ENCODE measurements at places on chromosomes 2 and 18.

DNA sequence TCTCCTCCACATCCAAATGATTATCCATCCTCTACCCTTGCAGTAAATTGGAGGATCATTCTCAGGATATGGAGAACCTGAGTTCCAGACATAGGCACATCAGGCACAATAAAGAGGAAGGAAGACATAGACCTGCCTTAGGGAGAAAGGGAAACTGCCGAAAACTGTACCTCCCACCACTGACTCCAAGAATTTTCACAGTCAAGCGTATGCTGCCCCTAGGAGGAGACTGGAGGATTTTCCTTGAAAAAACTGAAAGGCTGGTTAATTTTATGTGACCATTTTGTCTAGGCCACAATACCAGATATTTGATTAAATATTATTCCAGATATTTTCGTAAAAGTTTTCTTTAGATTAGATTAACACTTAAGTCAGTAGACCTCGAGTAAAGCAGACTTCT, 638.5 kb upstream of the PKDCC start:
- DNase-seq = no peak

GRCh38 chr2:19786408-19787058, 115.2 kb downstream of the TTC32 start:
- DNase-seq = no peak

- no peak for DNase-seq
These were observed 158.4 kb downstream of the SP3 start for GRCh38 chr2:173806761-173807160.

DNA sequence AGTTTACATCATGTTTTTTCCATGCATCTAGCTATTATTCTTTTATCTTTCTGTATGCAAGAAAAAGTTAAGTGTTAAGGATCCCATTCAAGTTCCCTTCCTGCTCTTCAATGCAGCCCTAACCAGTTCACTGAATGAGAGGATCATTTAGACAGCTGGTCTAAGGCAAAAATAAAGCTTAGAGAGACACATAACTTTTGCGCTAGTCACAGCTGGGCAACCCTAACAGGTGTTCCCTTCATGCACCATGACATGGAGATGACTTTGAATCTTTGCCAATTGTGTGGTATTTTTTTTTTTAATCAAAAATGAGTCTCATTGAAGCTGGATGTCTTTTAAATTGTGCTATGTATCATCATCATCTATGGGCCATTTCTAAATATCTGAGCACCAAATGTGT, 393.8 kb upstream of the CYRIA start:
- DNase-seq = no peak

DNA sequence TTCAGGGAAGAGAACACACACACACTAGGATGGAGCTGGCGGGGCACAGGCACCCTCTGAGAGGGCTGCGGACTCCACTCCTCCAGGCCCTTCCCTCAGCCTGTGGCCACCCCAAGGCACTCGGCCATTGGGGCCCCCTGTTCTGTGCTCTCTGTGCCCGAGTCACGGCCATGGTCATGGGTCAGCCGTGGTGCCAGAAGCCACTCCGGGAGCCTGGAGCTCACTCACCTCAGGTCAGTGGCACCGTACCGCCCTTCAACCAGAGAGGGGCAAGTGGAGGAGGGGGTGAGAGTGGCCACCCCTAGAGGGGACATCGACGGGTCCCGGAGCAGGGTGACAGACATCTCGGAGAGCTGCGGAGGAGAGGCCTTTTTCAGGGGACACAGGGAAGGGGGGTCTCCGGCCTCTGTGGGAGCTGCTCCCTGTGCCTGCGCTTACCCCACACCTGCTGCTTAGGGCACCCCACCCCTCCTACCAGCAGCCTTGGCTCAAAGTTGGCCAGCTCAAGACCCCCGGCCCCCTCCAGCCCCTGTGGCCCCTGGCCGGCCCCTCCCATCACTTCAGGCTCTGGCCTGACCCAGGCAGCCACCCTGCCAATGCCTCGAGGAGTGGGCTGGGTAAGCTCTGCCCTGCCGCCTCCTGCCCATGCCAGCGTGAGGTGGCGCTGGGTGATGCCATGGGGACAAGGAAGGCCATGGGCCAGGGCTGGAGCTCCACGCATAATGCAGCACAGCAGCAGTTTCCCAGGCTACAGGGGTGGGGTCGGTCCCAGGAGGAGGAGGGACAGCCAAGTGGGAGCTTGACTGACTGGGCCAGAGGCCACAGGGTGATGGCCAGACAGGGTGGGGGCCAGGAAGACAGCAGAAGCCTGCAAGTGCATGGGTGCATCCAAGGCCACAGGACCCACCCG, 29.3 kb downstream of the AQP12A start:
- no peak for DNase-seq

DNA sequence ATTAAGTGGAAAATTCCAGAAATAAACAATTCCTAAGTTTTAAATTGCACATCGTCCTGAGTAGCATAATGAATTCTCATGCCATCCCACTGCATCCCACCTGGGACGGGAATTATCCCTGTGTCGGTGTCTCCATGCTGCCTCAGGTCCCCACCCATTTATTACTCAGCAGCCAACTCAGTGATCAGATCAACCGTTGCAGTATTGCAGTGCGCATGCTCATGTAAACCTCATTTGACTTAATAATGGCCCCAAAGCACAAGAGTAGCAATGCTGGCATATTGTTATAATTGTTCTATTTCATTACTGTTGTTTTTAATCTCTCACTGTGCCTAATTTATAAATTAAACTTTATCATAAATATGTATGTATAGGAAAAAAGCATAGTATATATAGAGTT, 214.4 kb downstream of the METTL4 start:
- no peak for DNase-seq

DNA sequence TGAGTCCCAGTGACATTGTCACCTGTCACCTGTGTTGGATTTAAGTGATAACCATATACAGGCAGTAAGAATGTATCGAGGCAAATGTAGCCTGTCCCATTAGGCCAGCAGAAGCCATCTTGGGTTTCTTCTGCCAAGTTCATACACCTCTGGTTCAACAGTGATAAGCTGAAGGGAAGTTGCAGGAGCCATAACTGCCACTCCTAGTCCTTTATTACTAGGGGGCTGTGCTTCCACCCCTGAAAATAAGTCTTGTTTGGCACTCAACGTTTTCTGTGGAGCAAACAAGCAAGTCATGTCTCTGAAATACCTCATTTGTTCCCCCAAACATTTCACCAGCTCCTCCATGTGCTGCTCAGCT, 58.1 kb upstream of the ALPP start:
- DNase-seq = no peak

GRCh38 chr2:48480526-48480925, 49.4 kb upstream of the STON1 start:
- no peak for DNase-seq

GRCh38 chr2:149544692-149545091, 42.9 kb downstream of the MMADHC start:
- no peak for DNase-seq

- DNase-seq = no peak
These were observed 716.2 kb upstream of the VRK2 start for GRCh38 chr2:57330447-57330846.

DNA sequence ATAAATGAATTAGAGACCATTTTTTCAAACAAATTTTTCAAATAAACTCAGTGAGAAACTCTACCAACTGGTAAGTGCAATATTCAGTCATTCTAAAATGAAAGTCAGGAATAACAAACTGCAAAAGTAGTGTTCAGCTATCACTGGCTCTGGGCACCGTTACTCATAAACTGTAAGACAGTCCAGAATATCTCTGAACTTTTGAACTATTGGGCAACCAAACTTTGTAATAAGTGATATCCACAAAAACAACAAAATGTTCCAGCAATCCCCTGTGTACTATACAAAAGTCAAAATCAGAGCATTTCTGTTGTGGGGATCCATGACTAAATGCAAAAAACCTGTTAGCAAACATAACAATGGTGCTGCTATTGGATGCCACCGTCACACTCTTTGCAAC, 56.3 kb downstream of the SLC25A12 start:
- DNase-seq = no peak

GRCh38 chr2:195619590-195619989, 37.4 kb upstream of the SLC39A10 start:
- DNase-seq = no peak

DNA sequence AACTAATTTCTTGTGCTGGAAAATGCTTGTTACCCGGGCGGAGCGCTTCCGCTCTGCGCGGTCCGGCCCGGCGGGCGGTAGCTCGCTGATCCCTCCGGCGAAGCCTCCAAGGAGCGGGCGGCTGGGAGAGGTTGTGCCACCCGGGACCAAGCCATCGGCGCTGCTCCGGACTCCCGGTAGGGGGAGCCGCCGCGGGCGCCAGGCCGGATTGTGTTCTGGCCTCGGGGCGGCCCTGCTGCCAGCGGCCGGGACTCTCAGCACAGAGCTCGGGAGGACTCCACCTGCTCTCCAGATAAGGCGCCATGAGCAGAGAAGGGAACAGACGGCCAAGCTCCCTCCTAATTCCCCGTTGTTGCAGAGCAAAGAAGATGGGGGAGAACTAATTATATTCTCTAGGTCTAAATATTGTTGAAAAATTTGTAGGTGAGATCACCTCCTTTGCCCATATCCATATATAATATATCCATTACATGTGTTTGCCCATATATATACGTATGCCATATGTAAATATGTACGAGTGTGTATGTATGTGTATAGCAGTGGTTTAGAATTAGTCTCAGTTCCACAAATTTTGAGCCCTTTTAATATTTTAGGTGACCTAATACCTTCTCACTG, 13.8 kb upstream of the SATB2 start:
- DNase-seq = peak; percentile 31

- DNase-seq = no peak
These were observed 1.8 kb downstream of the B3GNT7 start for GRCh38 chr2:231397011-231397927.

GRCh38 chr2:60510713-60511112, 42.7 kb downstream of the BCL11A start:
- DNase-seq = no peak

DNA sequence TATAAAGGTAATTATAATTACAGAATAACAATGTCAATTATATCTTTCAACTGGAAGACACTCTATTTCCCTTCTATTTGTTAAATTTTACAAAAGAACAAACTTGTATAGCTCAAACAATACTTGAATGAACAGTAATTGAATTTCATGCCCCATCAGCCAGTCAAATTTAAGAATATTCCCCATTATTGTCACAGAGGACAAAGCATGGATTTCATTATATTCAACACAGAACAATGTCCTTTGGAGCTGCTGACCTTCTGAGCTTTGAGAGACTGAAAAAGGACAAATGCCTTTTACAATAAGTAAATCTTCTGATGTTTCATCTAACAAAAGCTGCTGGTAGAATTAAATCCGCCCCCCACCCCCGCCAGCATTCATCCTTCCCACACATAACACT, 187.5 kb upstream of the MC4R start:
- DNase-seq = no peak

- no peak for DNase-seq
These were observed 209.3 kb upstream of the NCKAP5 start for GRCh38 chr2:133777574-133777960.

- no peak for DNase-seq
These were observed 26.5 kb downstream of the LYPD6B start for GRCh38 chr2:149064856-149065630.

DNA sequence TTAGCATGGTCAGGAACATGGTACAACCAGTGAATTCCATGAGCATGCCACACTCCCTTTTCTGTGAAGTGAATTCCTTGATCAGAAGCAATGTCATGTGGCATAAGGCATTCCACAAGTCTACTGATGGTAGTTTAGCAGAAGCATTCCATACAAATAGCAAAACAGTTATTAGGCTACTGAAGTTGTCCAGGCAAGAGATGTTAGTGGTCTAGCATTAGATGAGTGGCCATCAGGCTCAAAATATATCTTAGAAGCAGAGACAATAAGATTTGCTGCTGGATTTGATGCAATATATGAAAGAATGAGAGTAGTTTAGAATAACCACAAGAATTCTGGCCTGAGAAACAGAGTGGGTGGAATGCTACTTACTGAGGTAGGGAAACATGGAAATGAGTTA, 355.3 kb upstream of the NRXN1 start:
- DNase-seq = no peak

GRCh38 chr2:134002391-134002790, 251.5 kb upstream of the MGAT5 start:
- no peak for DNase-seq

DNA sequence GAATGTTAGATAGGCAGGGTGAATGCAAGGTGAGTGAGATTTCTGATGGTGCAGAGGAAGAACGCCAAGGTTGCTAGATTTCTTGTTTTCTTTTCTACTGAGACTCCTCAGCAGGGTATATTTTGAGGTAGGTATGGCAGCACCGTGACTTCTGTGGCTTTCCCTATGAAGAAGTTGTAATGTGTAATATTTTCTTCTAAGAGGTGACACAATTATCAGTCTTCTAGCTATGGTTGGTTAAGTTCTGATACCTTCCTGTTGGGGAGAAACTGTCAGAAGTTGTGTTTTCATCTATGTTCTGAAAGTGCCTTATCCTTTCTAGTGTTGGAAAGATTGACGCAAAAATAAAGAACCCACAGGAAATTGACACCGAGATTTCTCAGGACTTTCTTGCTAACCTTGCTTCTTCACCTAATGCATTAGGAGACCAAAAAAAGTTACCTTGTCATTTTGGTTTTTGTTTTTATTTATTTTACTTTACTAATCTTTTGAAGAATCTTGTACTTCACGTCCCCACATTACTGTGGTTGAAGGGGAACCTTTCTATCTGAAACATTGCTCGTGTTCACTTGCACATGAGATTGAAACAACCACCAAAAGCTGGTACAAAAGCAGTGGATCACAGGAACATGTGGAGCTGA, 11.9 kb downstream of the IL18R1 start:
- no peak for DNase-seq

DNA sequence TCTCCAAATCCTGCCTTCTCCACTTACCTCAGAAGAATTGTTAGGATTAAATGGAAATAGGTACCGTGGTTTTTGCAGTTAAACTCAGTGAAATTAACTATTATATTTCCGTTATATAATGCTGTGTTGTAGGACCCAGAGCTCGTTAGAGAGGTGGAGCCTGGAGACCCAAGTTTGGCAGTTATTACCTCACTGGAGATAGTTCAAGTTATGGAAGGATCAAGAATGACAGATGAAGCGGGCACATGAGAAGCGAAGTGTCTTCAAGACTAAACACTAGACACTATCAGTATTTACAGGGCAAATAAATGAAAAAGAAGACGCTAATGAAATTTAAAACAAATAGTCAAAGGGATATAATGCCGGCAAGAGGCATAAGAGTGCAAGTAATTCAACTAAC, 866 bp downstream of the CWC22 start:
- DNase-seq = peak; percentile 6

GRCh38 chr18:23918395-23919032, 96.0 kb upstream of the TTC39C start:
- DNase-seq = peak; percentile 79

DNA sequence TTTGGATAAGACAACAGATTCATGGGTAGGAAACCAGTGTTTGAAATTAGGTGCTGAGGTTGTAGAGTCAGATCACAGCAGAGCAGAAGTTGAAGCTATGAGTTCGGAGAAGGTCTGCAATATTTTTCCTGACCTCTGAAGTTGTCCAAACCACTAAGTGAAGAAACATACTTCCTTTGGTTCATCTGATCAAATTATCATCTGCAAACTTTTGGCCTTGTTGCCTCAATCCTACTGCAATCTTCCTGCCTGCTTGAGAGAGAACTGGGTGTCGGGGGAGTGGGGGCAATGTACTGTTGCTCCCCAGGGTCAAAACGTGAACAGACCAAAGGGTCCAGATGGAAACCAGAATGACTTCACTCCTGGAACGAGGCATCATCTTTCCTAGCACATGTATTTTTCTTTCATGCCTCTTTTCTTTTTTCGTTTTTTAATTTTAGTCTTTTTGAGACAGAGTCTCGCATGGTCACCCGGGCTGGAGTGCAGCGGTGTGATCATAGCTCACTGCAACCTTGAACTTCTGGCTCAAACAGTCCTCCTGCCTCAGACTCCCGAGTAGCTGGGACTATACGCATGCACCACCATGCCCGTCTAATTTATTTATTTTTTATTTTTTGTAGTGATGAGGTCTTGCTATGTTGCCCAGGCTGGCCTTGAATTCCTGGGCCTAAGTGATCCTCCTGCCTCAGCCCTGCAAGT, 42.7 kb downstream of the RAB31 start:
- DNase-seq = no peak
